ENCODE measurements at places on chromosomes 4 and X.

GRCh38 chr4:43374216-43374751 is 481.8 kb downstream of the GRXCR1 start:
- DNase-seq, result no peak

DNA sequence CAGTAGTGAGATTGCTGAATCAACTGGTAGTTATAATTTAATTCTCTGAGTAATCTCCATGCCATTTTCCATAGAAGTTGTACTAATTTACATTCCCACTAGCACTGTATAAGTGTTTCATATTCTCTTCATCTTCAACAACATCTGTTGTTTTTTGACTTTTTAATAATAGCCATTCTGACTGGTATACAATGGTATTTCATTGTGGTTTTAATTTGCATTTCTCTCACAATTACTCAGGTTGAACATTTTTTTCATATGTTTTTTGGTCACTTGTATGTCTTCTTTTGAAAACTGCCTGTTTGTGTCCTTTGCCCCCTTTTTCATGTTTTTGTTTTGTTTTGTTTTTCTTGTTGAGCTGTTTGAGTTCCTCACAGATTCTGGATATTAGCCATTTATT is 880.2 kb downstream of the RAPGEF2 start:
- no peak for DNase-seq

GRCh38 chr4:114688059-114688458 is 89.5 kb downstream of the UGT8 start:
- DNase-seq, result no peak

- no peak for DNase-seq
These were observed 94.2 kb downstream of the MBNL3 start for GRCh38 chrX:132394591-132394990.

DNA sequence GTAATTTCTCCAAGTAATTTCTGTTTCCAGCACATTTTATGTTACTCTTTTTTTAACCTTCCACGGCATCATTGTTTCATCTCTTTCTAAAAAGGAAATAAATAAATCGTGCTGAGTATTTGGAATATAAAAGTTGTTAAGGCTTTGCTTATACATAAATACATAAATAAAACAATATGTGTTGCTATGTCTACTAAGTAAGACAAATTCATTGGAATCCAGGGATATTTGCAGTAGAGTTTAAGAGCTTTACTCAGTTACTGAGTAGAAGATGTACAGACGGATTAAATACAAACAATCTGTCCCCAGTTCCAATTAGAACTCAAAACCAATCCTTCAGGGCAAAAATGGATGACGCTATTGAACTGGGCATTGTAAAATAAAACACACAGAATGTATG is 1.4 kb downstream of the ARHGAP24 start:
- DNase-seq, result no peak

DNA sequence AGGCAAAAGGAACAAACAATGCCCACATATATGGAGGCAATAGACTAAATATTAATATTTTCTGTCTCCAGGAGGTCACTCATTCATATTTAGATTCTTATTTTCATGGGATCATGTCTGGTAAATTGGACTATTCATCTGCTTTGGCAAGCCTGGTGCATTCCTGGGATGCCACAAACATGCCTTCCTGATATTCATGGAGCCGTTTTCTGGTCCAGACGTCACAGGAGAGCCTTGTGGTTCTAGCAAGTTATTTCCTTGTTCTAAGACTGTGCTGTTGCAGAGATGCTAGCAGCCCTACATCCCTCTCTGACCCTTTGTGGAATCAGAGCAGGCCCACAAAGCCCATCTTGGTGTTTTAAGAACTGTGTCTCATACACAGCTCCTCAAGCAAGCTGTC is 16.1 kb upstream of the EXOSC9 start:
- DNase-seq, result no peak

- no peak for DNase-seq
These were observed 62.1 kb upstream of the AP1S2 start for GRCh38 chrX:15916704-15917084.

DNA sequence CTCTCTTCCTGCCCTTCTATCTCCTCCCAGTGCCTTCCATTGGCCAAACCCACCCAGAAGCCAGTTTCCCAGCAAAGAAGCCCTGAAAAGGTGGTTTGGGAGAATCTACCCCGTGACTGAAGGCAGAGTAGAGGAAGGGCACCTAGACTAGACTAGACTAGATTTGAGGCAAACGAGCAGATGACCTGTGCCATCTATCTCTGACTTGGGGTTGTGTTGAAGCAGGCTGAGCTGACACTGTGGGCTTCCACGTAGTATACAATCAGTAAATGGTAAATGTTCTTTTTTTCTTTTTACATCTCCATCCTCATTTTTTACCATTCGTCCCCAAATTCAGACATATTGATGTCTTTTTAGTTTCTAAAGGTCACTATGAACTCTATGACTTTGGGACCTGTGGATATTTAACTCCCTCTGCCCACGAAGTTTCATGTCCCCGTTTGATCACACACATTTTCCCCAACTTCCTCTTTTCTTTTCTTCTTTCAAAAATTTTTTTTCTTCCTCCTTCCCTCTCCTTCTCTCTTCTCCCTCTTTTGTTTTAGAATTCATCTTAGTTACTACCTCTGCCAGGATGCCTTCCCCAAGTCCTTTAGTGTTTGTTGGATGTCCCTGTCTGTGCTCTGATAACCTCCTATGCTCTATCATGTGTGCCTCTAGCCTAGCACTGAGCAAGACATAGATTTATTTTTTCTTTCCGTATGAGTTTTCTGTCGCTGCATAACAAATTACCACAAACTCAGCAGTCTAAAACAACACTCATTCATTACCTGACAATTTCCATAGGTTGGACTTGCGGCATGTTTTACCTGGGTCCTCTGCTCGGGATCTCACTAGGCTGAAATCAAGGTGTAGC is 6.2 kb upstream of the AFF1 start:
- no peak for DNase-seq

DNA sequence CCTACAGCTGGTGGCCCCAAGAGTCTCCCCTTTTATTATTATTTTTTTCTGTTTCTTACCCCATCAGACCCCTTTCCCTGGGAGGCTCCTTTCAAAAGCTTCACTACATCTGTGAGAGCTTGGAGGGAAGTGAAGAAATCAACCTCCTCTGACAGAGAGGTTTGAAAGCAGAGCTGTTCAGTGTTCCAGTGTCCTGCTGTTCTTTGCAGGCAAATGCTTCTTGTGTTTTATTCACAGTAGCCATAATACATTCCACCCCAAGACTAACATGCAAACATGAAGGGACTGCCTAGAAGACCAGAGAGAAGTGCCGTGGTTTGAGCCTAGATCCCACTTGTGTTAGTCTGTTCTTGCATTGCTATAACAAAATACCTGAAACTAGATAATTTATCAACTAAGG is 192.1 kb downstream of the PTTG2 start:
- DNase-seq, result no peak

DNA sequence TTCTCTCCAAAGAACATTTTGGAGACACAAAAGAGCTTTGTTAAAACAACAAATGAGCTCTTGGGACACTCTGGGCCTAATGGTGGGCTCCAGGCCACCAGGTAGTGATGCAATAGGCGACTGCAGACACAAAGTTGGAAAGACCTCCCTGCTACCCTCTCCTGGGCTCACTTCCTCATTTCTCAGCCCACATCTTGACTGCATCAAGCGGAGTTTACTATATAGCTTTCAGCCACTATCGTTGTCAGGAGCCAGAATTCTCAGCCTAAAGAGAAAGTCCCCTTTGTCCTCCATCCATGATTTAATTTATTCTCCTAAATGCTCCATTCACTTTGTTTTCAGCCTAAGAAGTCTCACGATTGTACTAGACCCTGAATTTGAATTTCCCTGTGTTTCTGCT is 114.9 kb downstream of the EFHC2 start:
- DNase-seq, result no peak

DNA sequence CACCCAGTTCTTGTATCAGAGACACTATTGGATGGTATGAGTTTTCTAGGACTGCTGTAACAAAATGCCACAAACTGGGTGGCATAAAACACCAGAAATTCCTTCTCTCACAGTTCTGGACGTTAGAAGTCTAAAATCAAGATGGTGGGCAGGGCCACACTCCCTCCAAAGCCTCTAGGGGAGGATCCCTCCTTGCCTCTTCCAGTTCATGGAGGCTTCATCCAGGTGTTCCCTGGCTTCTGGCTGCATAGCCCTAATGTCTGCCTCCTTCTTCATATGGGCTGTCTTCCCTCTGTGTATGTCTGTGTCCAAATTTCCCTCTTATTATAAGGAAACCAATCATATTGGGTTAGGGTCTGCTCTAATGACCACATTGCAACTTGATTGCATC is 38.4 kb upstream of the RASL11B start:
- DNase-seq, result no peak

DNA sequence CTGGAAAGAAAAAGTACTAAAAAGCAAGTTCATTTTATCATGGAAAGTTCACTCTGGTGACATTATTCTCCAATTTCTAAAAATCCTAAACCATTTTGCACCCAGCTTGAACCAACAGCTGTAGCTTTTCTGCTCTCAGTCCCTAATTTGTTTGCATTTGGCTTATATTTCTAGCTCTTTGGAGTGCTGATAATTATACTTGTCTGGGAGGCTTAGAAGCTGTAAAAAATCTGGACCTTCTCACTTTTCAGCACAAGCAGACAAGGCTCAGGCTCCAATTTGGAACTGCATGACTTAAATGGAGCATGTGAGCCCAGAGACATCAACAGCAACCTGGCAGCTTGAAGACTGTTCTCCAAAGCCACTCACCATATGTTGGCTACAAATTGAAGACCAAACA is 170.9 kb upstream of the PCDH18 start:
- DNase-seq, result no peak

- DNase-seq, result no peak
These were observed 7.4 kb downstream of the AFF1 start for GRCh38 chr4:86942185-86942666.

DNA sequence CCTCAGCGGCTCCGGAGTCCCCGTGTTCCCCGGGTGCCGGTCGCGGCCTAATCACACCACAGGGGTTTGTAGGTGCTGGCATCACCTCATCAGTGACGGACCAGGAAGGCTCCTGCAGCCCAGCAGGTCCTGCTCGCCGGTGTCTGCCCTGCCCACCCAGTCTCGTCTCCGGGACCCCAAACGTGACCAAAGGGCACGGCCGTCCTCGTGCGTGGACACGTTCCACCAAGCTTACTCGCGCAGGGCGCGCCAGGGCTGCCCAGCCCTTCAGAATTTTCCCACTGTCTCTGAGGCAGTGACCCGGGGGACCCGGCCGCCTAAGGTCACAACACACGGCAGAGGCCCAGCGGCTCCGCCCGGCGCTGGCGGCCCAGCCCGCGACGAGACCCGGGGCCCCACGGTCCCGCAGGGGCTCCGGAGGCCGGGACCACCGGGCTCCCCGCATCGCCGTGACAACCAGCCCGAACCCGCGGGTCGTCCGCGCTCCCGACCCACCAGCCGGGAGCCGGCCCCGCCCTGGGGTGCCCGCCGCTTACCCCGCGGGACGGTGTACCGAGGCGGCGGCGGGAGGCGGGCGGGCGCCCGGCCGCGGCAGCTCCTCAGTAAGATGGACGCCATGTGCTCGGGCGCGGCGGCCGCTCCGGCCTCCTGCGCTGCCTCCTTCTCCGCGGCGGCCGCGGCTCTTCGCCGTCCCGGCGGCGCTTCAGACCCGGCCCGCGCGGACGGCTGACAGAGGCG is 454 bp downstream of the LETM1 start:
- no peak for DNase-seq

GRCh38 chr4:2820216-2820982 is 23.2 kb upstream of the ADD1 start:
- DNase-seq, result no peak

- DNase-seq, result no peak
These were observed 294.4 kb downstream of the GPAT3 start for GRCh38 chr4:83830138-83830888.

DNA sequence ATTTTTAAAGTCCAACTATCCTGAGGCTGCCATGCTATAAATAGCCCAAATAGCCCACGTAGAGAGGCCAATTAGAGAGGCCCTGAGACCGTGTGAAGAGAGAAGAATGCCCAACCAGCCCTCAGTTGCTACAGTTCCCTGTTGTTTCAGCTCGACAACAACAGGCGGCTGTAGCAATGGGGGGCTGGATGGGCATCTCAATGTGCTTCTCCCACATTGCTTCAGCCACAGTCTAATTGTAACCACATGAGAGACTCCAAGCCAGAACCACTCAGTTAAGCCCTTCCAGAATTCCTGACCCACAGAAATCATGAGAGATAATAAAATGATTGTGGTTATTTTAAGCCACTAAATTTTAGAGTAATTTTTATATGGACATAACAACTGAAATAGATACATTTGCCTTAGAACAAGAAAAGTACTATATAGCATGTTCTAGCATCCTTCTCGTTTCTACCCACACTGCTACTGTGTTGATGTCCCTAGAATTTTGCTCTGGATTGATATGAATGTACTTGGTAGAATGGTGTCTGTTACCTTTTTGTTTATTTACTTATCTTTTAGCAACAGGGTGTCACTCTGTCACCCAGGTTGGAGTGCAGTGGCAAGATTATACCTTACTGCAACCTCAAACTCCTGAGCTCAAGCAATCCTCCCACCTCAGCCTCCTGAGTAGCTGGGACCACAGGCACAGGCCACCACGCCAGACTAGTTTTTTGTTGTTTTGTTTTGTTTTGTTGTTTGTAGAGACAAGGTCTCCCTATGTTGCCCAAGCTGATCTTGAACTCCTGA is 436.4 kb downstream of the BCOR start:
- DNase-seq, result no peak

- DNase-seq, result no peak
These were observed 139.4 kb upstream of the OTUD4 start for GRCh38 chr4:145319751-145320150.

- no peak for DNase-seq
These were observed 28.4 kb downstream of the RP2 start for GRCh38 chrX:46865281-46865680.

DNA sequence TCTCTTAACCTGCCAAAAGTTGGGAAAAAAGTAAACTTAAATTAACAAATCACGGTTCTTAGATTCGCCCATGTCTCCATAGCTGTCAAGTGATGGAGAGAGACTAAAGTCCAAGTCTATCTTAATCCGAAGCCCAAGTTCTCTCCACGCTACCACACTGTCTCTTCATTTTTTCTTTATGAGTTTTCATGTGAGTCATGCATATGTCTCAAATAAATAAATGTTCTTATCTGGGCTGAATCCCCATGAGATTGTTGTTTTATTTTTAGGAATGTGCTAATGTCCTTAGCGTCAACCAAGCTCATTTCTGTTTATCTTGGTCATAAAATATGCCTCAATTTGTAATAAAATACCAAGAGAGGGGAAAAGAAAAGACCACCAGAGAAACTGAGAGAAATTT is 169.3 kb downstream of the RCHY1 start:
- no peak for DNase-seq
